ENCODE measurements at places on chromosomes 4 and X. TPM values are rescaled to one million over a fixed set of nuclear protein-coding genes. Genes with fewer than 3 reads are reported as not detected.

DNA sequence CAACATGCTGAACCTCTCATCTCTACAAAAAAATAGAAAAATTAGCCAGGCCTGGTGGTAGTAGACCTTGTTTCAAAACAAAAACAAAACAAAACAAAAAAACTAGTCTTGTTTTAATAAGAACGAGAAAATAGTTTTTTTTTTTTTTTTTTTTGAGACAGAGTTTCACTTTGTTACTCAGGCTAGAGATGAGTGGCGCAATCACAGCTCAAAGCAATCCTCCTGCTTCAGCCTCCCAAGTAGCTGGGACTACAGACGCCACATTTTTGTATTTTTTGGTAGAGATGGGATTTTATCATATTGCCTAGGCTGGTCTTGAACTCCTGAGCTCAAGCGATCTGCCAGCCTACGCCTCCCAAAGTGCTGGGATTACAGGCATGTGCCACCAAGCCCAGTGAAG, 47.7 kb upstream of the UGDH start:
- no peaks in the 10 kb centered on the region for H3K4me1 ChIP-seq
- no peak for DNase-seq
- H3K36me3 ChIP-seq = peaks cover 20% of the 10 kb centered on the region
- H3K27ac ChIP-seq = no peak overlapping the region
- H3K4me3 ChIP-seq = no peak overlapping the region

The GPR119 gene
- total RNA-seq = not detected

- DNase-seq = no peak
- no peaks in the 10 kb centered on the region for H3K27me3 ChIP-seq
- no peak overlapping the region for H3K27ac ChIP-seq
- no peaks in the 10 kb centered on the region for H3K4me1 ChIP-seq
- H3K36me3 ChIP-seq = no peaks in the 10 kb centered on the region
Measured at GRCh38 chrX:135480076-135480475, 40.4 kb upstream of the INTS6L start.

The DDX53 gene
- not detected for total RNA-seq

- no peaks in the 10 kb centered on the region for H3K36me3 ChIP-seq
- no peak overlapping the region for H3K4me3 ChIP-seq
- H3K27me3 ChIP-seq = no peaks in the 10 kb centered on the region
- peak; percentile 2 for DNase-seq
- no peak overlapping the region for H3K27ac ChIP-seq
- H3K4me1 ChIP-seq = no peaks in the 10 kb centered on the region
Measured at GRCh38 chrX:150162141-150162540, 201.0 kb upstream of the MAMLD1 start.

The ZDHHC15 gene
- 3.4 TPM for total RNA-seq

DNA sequence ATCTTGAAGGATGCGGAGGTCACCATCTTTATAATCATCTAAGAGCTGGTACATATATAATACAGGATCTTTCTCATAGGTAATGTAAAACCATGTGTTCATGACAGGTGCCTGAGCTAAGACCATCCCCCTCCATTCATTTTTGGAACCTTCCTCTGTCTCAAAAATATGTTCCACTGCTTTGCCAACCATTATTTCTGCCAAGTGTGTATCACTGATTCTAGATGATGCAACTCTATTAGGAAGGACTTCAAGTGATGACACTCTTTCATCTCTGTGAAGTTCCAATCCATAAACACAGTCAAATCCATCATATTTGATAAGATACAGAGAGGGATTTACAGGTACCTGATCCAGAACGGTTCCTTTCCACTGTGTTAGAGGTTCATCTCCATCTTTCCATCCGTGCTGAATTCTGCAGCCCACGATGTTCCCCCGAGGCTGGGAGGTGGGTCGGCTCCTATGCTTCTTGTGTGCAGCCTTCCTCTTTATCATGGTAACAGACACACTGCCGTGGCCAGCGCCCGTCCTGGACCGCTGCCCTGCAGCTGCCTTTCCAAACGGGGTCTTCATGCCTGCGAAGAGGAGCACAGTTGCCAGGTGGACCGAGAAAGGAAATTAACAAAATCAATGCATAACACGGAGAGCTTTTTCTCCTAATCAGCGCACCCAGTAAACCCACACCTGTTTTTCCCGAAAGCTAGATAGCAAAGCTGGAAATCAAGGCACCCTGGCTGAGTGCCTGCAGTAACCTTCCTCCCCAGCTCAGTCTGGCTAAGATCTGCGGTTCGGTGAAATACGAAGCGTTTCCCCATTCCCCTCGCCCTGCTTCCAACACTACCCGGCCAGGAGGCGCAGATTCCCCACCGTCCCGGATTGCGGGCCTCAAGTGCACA, 718 bp downstream of the SPIN3 start:
- H3K27ac ChIP-seq = peak overlapping the region; percentile 82
- no peaks in the 10 kb centered on the region for H3K36me3 ChIP-seq
- peaks cover 3% of the 10 kb centered on the region for H3K27me3 ChIP-seq
- H3K4me3 ChIP-seq = peak overlapping the region; percentile 65
- no peak for DNase-seq
- peaks cover 8% of the 10 kb centered on the region for H3K4me1 ChIP-seq

- no peak overlapping the region for H3K27ac ChIP-seq
- no peaks in the 10 kb centered on the region for H3K27me3 ChIP-seq
- H3K36me3 ChIP-seq = no peaks in the 10 kb centered on the region
- peaks cover 14% of the 10 kb centered on the region for H3K4me1 ChIP-seq
Measured at GRCh38 chr4:4481399-4481994, 60.4 kb downstream of the STX18 start.

The ANXA3 gene
- total RNA-seq = 179 TPM
